NCI-H1694 (cell line): ENCODE measurements at places on chromosomes 4 and X.
A peak's percentile ranks its signal among the peaks of the same experiment; 100 is the strongest.

GRCh38 chrX:132631579-132632232, 142.9 kb upstream of the MBNL3 start:
- peak; percentile 18 for DNase-seq

GRCh38 chr4:48649505-48649904, 130.6 kb downstream of the FRYL start:
- DNase-seq, result no peak

DNA sequence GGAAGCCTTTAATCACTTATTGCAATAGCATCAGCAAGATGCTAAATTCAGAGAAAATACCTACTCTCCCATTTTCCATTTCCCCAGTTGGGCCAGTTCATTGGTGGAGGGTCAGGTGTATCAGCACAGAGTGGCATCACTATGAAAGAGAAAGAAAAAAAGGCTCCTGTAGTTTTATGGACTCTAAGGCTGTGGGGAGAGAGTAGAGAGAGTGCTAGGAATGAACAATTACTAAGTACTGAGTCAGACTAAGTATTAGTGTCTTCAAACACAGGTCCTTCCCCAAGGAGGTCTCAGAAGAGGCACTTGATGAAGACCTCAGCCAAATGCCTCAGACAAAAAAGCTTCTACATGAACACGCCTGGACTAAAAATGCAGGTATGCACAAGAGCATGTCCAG, 1061.9 kb downstream of the FSTL5 start:
- no peak for DNase-seq

DNA sequence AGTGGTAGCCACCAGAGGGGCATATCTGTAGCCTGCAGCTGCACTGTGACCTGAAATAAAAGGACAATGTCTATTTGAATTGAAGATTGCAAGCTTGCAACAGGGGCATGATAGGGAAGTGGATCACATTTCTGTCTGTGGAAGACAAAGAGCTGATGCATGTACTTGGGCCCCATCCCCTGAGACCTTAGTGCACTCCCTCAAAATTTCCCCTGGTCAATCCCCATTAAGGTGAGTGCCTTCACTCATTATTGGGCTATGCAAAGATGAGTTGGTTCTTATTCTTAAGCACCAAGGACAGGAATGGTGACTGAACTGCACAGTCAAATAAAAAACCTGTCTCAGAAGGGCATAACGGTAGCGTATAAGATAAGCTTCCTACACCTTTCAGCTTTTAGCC, 273.1 kb upstream of the ARSJ start:
- DNase-seq, result no peak

- no peak for DNase-seq
These were observed 129.3 kb downstream of the RBMX2 start for GRCh38 chrX:130531066-130531465.

DNA sequence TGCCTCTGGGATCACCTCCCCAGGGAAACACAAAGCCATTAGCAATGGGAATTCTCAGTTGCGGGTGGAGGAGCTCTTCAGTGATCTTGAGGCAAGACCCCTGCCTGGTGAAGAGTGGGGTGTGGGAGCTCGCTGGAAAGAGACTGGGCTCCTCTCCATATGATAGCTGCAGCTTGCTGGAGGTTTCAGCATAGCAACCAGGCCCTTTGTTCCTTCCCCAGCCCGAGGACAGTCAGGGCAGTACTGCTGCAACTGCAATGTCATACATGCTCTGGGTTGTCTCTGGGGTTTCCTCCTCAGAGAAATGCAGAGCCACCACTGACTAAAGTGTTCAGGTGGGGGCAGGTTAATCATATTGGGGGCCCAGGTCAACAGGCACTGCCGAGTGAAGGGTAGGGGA, 81.3 kb downstream of the ARHGAP24 start:
- no peak for DNase-seq

- no peak for DNase-seq
These were observed 278.6 kb downstream of the ADGRA3 start for GRCh38 chr4:22237155-22237751.

- DNase-seq, result no peak
These were observed 147.2 kb upstream of the BANK1 start for GRCh38 chr4:101643186-101643837.

DNA sequence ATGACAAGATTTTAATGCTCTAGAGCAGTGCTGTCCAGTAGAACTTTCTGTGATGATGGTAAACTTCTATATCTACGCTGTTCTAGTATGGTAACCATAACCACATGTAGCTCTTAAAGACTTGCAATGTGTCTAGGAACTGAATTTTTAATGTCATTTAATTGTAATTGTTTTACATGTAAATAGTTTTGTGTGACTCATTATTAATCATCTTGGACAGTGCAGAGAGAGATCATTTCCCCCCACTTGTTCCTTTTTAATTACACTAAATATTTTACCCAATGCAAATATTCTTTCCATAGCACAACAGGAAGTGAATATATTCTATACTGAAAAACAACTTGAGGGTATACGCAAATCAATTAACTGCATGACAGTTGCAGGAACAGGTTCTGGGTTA, 5.8 kb downstream of the ATG4A start:
- no peak for DNase-seq

- no peak for DNase-seq
These were observed at the start of gene LEF1 for GRCh38 chr4:108168671-108169523. Gene LEF1 (minus strand): TSS chr4:108168932. CDS start chr4:108167767, 1,165 bp downstream.

- DNase-seq, result no peak
These were observed 183.4 kb downstream of the NPFFR2 start for GRCh38 chr4:72215198-72215597.

DNA sequence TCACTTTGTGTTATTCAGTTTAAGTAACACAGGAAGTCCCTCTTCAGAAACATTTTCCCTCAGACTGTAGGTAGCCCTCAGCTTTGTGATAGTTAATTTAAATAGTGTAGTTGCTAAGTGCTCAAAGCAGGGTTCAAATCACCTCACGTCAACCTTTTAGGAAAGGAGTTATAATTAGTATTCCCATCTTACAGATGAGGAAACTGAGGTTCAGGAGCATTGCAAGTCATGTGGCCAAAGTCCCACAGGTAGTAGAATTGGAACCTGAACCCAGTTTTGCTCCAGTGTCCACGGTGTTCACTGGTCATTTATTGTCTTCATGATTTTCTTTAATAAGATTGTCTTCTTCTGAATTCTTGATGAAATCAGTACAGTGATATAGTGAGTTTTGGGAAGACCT, 4.3 kb upstream of the DCHS2 start:
- DNase-seq, result no peak

DNA sequence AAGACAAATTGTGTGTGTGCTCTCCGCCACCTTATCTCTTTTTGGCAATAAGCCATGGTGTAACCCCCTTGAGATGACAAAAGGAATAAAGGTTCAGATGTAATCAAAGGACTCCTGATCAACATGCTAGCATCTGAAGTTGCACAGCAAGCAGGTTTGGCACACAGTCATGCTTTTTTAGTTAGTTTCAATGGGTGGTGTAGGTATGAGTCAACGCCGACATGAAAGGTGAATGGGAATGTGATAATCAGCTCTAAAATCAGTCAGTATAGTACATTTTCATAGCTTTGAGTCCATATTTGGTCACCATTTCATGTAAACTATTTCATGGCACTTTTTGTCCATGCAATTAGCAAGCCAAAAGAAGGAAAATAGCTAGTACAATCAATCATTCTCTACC, 50.4 kb upstream of the ETNPPL start:
- DNase-seq, result no peak

GRCh38 chr4:153513596-153513995, 47.4 kb downstream of the TMEM131L start:
- DNase-seq, result no peak

DNA sequence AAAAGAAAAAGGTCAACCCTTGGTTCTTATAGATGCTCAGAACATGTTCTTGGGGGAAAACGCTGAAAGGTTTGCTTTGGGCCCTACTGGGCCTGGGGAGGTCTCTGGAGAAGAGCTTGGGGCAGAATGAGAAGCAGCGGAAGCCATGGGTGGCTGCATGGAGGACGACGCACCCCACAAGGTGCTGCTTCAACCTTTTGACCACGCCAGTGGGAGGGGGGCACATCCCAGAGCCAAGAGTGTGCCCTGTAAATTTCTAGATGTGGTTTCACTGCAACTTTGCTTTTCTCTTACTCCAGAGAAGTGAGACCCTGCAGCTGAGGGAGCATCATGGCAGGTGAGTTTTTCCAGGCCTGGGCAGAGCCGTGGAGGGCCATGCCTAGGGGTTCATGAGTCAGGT, 3.2 kb downstream of the PRRG3 start:
- no peak for DNase-seq

- DNase-seq, result no peak
These were observed 298.8 kb downstream of the TEX13A start for GRCh38 chrX:104921584-104922205.

DNA sequence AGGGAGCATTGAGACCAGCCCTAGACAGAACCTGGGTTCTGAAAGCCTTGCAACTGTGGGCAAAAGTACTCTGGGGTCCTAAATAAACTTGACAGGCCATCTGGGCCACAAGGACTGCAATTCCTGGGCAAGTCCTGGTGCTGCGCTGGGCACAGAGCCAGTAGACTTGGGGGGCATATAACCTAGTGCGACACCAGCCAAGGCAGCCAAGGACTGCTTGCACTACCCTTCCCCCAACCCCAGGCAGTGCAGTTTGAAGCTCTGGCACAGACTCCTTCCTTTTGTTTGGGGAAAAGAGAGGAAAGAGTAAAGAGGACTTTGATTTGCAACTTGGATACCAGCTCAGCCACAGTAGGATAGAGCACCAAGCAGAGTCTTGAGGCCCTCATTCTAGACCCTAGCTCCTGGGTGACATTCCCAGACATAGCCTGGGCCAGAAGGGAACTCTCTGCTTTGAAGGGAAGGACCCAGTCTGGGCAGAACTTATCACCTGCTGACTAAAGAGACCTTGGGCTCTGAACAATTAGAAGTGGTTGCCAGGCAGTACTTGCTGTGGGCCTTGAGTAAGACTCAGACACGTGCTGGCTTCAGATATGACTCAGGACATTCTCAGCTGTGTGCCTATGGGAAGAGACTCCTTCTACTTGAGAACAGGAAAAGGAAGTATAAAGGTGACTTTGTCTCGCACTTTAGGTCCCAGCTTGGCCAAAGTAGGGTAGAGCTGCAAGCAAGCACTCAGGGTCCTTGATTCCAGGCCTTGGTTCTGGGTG, 522.8 kb downstream of the GLUD2 start:
- no peak for DNase-seq

DNA sequence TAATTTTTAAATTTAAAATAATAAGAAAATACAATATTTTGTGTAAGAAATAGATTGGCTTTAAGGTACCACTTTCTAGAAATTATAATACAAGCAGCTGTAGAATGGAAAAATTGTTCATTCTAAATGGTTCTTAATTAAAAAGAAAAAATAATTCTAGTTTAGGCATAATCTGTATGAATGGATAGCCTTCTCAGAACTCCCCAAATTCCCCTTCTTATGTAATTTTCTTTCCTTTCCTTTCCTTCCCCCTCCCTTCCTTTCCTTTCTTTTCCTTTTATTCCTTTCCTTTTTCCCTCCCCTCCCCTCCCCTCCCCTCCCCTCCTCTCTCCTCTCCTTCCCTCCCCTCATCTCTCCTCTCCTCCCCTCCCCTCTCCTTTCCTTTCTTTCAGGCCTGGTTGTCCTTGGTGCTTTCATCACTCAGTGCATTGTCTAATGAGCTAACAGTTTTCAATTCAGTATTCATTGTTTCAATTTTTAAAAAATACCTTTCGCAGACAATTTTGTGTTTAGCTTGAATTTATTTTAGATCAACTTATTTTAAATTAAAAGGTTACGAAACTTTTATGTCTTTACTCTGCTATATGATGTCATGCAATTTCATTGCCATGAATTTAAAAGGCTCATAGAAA, 28.8 kb downstream of the LRIT3 start:
- no peak for DNase-seq

DNA sequence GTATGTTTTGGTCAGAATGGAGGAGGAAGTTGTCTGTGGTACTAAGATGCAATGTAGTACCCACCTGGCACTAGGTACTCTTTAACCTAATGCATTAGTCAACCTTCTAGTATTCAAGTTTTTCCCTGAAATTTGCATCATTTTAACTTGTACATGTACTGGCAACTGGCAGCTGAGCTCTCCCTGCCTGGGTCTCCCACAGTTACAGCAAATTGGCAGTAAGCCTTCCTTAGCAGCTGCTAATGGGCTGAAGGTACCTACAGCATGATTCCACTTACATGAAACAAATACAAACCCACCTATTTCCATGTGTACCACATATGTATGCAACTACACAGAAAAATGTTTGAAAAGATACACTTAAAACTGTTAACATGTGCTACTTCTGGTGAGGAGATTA, 8.1 kb upstream of the KLHL2 start:
- DNase-seq, result peak; percentile 61

DNA sequence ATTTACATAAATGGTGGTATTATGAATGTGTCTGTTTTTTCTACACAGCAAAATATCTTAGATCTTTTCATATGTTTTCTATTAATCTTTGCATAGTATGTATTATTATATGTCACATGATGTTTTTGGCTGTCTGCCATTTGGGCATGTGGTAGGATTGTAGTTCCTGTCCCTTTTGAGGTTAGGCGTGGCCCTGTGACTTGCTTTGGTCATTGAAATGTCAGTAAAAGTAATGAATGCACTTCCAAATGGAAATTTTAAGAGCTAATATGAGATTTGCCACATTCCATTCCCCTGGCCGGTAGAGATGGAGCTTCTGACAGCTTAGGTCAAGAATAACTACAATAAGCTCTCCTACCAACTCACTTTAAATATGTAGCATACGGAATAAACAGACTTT, 45.1 kb downstream of the JADE3 start:
- no peak for DNase-seq

GRCh38 chr4:161714022-161714751, 449.6 kb downstream of the FSTL5 start:
- DNase-seq, result no peak

- DNase-seq, result no peak
These were observed at the start of gene ADH4 for GRCh38 chr4:99144070-99144469. Gene ADH4 (minus strand): TSS chr4:99144297. CDS start chr4:99144222, 75 bp downstream.

DNA sequence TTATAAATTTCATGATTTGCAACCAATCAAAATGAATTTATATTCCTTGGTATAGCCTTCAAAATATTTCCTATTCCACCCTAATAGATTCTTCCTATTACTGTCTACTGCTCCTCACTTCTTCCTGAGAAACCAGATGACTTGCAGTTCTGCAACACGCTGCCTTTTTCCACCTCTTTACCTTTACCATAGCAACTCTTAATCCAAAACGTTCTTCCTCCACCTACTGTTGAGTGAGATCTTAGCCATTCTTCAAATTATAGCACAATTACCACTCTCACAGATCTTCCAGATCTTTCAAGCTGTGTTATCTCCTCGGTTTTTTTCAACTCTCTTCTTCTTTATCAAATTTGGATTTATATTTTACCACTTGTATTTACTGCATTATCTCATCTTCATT, 289.8 kb downstream of the ADGRL3 start:
- no peak for DNase-seq

GRCh38 chr4:56026596-56026995, 77.9 kb downstream of the CEP135 start:
- no peak for DNase-seq

DNA sequence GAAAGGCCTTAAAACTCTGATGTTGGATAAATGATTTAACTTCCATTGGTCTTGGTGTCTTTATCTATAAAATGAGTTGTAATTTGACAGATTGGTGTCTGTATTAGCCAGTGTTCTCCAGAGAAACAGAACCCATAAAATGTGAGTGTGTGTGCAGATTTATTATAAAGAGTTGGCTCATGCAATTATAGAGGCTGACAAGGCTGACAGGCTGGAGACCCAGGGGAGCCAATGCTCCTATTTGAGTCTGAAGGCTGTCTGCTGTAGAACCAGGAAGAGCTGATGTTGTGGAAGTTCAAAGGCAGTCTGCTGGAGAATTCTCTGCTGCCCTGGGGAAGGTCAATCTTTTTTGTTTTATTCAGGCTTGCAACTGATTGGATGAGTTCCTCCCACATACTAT, 131.7 kb downstream of the SLC4A4 start:
- DNase-seq, result no peak
